T-helper 2 cell treated with Interferon-gamma antibody and Interleukin-4, amounts not matched to agents 5 μg/mL and 100 μg/mL, for 36 hours (primary cell): ENCODE measurements at places on chromosomes 5 and 9.

DNA sequence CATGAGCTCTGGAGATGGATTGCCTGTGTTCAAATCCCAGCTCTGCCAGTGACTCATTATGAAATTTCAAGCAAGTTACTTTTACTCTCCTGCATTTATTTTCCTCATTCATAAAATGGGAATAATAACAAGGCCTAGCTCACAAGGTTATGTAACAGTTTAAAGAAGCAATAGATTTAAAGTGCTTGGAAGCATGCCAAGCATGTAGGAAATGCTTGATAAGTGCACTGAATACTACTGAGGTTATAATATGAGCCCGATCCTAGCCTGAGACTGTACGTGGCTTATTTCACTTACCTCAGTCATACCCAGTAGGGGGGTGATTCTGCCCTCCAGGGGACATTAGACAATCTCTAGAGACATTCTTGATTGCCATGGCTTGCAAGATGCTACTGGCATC, 734.1 kb upstream of the WWC1 start:
- no peak for DNase-seq

DNA sequence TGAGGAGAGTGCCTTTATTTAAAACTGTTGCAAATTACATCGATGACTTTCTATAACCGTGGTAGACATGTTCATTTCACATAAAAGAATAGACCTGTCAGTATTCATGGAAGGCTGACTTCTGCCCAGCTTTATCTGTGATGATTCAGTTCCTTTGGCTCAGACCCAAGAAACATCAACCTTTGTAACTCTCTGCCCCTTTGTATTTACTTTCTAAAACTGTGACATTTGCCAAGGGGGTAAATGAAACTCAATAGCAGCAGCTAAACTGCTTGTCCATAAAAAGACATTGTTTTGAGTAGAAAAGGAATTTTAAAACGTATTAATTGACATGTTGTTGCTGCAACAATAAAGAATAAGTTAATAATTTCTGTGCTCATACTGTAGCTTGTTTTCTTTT, 137.8 kb upstream of the ANKH start:
- DNase-seq = no peak

DNA sequence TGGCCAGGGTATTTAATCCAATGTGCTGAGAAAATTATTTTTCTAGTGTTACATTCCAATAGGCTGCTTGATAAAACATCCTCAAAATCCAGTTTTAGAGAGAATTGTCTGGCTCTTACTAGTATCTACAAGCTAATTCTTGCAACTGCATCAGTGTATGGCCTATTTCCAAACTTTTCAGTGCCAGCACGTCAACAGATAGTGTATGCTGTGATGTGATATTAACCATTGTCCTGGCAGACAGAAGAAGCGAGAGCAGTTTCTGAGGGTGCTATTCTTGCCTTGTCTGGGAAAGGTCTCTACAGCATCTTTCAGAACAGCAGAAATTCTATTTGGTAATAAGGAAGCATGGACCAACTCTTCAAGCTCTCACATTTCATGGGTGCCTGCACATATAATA, 174.2 kb upstream of the CDH12 start:
- no peak for DNase-seq

DNA sequence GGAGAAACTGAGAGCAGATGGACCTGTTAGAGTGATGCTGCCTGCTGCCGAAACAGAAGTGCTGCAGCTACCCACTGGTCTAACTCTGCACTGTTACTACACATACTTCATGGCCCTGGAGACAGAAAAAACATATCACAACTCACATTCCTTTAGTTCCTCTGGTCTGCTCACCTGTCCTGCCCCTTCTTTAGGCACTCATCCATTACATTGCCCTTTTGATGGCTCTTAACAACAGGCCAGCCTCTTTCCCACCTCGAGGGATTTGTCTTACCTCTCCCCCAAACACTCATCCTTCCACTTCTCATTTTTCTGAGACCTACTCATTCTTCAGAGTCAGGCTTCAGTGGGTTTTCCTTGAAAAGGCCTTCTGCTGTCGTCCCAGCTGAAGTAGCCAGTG, 49.2 kb downstream of the KCTD16 start:
- no peak for DNase-seq

GRCh38 chr9:36151316-36152210, 15.0 kb downstream of the GLIPR2 start:
- peak; percentile 88 for DNase-seq

DNA sequence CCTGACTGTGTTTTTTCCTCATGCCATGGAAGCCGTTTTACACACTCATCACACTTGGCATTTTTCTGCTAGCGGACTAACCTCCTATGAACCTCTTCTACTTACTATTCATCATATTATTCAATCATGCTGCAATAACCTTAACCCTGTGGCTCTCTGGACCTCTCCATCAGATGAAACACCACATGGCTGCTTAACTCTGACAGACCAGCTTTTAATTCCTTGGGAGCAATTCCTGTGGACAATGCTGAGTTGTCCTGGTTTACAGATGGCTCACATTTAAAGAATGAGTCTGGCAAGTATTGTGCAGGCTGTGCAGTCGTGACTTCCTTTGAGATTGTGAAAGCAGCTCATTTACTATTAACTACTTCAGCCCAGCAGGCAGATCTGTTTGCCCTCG, 9.0 kb downstream of the OR1J1 start:
- no peak for DNase-seq

DNA sequence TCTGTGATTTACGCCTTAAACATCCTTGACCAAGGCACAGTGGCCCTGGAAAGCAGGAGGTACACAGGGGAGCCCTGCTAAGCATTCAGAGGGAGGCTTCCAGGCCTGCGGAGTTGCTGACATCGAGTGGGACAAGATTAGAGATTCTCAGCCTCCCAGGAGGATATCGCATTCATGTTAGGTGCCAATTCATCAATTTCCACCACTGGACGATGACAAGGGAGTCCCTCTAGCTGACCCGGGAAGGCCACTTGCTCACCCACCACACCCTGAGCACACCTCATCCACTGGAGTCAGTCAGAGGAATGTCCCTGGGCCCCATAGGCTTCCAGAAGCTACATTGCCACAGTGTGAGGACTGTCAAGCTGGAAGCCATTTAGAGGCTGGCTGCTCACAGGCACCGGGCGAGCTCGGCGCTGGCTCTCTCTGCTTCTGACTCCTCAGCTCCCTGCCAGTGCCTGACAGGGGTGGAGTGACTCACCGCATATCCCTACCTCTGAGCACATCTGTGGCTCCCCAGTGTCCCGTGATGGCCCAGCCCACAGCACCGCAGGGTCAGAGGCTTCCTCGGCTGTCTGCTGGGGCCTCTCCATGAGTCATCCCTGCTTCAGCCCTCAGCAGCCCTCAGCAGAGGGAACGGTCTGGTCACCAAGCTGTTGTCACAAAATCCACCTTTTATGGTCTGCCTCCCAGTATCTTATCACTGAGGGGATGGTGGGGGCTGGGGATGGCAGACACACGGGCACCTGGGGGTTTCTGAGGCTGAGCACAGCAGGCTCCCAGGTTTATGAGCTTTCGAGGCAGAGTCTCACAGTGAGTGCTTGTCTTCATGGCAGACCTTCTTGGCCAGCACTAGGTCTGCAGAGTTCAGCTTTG, 117.5 kb downstream of the ZNF608 start:
- no peak for DNase-seq

DNA sequence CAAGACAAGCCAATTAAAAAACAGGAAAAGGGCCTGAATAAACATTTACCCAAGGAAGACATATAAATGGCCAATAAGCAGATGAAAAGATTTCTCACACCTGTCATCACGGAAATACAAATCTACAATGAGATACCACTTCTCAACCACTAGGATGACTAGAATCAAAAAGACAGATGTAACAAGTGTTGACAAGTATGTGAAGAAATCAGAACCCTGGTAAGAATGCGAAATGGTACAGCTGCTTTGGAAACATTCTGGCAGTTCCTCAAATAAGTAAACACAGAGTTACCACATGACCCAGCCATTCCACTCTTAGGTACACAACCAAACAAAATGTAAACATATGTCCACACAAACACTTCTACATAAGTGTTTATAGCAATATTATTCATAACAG, 32.5 kb downstream of the LEAP2 start:
- no peak for DNase-seq

DNA sequence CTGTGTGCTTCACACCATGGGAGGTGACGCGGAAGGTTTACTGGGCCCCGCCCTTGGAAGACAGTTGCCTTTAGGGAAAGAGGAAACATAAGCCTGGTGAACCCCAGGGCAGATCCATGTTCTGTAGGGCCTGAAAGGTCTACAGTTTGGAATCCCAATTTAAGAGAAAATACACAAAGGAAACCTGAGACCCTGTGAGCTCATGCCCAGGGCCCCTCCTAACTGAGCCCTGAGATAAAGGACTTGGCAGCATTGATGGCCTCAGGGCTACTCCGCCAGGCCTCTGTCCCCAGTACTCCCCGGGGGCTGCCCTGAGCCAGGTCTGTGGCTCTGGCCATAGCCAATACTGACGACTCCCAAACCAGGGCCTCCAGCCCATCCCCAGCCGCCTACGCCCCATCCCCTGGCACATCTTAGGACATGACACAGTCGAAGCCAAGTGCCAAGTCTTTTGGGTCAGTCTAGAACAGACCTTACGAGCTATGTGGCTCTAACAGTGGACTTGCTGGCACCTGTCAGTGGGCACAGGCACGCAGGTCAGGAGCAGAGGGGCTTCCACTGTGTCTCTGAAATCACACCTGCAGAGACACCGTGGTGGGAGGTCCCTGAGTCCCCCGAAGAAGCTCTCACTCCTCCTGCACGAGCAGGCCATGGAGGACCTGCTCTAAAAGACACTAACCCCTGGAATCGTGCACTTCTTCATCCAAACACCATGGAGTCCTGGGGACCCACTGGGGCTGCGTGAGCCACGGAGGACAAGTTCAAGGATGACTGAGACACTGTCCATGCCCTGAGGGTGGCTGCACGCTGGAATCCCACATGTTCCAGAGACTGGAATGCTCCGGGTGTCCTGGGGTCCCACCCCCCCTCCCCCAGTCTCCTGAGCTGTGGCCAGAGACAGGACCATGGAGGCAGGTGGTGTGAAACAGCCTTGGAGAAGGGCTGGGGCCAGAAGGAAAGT, 40.3 kb upstream of the BARHL1 start:
- no peak for DNase-seq

- DNase-seq = no peak
Observed at GRCh38 chr5:132814503-132815294, 1.6 kb downstream of the SOWAHA start.

DNA sequence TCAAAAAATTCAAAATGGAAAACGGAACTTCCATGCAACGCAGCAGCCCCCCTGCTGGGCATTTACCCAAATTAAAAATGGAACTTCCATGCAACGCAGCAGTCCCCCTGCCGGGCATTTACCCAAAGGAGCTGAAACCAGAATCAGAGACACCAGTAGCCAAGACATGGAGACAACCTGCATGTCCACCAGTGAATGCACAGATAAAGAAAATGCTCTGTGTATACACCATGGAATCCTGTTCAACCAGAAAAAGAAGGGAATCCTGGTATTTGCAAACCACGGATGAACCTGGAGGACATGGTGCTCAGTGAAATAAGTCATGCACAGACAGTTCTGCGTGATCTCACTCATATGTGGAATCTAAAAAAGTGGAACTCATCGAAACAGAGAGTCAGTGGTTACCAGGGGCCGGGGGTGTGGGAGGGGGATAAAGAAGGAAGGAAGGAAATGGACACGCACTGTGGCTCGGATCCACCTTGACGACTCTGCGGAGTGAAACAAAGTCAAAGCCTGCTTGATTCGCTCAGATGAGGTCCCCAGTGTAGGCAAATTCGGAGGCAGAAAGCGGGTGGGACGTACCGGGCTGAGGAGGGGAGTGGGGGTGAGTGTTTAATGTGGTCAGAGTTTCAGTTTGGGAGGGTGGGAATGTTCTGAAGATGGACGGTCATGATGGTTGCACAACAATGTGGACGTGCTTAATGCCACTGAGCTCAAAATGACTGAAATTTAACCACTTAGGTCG, 40.2 kb upstream of the EXOC3 start:
- DNase-seq = no peak

DNA sequence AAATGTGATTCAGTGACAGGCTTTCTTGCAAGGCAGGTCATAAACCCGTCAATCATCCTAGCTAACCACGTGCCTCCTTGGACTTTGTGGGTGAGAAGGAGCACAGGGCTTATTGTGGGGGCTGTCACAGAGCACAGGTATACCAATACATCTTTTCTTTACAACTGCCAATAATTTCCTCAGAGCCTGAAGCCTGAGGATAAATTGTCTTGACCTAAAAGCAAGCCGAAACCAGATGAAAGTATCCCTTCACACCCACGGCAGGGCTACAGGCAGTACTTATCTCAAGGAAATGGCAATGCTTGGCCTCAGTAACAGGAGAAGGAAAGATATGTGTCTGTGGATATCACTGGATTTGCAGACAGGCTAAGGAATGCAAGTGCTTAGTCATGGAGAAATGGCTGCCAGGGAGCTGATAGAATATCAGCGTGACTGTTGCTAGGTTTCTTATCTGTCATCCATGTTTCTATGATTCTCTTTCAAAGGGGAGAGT, 90.3 kb upstream of the ZNF366 start:
- no peak for DNase-seq

- no peak for DNase-seq
Observed at GRCh38 chr5:34491251-34491620, 164.9 kb upstream of the RAI14 start.

- no peak for DNase-seq
Observed at GRCh38 chr9:113858282-113858681, 17.8 kb upstream of the ZNF618 start.

DNA sequence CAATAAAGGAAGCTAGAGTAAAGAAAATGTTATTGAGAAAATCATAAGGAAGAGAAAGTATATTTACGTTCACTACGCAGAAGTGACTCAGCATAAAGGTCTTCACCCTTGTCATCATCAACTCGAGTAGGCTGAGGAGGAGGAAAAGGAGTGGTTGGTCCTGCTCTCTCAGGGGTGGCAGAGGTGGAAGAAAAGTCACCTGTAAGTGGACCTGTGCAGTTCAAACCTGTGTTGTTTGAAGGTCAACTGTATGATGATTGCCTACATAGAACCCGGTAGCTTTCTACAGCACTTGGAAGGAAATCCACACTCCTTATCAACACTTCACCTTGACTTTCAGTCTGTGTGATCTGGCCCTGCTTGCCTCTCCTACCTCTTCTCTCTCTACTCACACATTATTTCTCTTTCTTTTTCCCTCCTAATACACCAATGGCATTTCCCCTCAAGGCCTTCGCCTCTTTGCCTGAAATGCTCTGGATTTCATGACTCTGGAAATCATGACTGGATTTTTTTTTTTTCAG, 109.3 kb upstream of the CPEB4 start:
- DNase-seq = no peak

GRCh38 chr5:122101636-122102285, 23.7 kb upstream of the LOX start:
- DNase-seq = no peak

- DNase-seq = no peak
Observed at GRCh38 chr5:81665795-81666194, 85.1 kb downstream of the SSBP2 start.

GRCh38 chr5:52856564-52856963, 68.8 kb downstream of the ITGA1 start:
- no peak for DNase-seq

DNA sequence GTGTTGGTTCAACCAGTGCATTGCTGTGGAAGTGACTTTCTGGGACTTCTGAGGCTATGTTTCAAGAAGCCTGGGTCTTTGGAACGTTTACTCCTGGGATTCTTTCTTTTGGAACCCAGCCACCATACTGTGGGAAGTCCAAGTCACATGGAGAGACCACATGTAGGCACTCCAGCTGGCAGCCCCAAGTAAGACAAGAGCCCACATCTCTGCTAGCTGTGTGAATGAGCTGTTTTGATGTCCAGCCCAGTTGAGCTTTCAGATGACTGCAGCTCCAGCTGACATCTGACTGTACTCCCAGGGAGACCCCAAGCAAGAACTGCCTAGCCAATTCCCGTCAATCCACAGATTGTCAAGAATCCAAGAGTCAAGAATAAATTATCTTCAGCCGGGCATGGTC, 60.1 kb upstream of the SPATA31D4 start:
- no peak for DNase-seq
